Activated CD4-positive, alpha-beta T cell treated with anti-CD3 and anti-CD28 coated beads for 24 hours (primary cell): ENCODE measurements at places on chromosomes 2 and 18.

DNA sequence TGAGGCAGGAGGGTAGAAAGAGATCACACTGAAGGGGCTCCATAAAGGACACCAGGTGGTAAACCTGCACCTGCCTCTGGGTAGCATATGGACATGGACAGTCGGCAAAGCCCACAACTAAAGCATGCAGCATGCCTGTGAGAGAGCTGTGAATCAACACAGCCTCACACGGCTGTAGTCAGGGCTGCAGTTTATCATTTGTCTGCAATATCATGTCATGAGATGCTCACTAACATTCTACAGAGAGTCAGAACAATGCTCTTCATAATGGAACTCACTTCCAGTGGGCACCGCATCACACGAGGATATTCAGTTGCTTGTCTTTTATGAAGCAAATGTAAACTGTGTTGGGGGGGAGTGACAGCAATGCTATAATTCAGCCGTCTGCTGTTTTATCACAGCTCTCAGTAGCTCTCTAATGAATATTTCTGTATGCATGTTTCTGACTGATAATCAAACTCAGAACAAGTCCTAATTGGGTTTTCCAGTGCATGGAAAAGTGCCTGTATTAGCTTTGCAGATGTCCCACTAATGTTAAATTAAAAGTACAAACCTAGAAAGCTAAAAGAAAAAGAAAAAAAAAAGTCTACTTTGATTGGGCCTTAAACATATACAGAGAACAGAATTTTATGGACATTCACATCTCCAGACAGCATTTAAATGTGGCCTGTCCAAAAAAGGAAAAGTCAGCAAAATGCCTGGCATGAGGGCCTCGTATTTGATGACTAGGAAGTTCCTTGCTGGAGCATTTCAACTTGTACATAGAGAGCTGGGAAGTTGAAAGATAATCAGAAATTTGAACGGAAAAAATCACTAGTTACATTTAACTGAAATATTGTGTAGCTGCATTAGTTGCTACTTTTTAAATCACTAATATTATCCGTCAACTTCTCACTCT lies 406.1 kb upstream of the SOX11 start:
- no peak for DNase-seq

DNA sequence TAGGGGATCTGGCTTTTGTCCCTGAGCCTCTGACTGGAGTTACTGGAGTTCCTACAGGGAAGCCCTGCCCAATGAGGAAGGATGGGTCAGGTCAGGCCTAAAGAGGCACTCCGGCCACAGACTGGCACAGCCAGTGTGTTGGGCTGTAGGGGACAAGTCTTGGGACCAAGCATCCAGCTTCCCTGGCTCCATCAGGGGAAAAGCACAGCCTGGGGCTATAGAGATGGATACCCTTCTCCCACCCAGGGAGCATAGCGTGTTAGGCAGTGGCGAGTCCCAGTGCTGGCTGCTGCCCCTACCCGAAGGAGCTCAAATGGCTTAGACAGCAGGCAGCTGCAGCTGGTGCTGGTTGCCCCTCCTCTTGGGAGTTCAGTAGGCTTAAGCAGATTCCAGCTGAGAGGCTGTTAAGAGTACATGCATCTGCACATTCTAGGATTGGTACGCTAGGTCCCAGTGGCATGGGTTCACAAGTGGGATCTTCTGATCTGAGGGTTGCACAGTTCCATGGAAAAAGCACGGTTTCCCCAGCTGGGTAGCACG lies 111.4 kb downstream of the DCDC2C start:
- no peak for DNase-seq

GRCh38 chr2:106664669-106665068 lies 177.5 kb downstream of the CD8B2 start:
- no peak for DNase-seq

GRCh38 chr2:166632616-166633015 lies 138.6 kb upstream of the SCN7A start:
- DNase-seq: no peak

GRCh38 chr2:215777465-215778044 lies 235.8 kb downstream of the MREG start:
- DNase-seq: no peak

DNA sequence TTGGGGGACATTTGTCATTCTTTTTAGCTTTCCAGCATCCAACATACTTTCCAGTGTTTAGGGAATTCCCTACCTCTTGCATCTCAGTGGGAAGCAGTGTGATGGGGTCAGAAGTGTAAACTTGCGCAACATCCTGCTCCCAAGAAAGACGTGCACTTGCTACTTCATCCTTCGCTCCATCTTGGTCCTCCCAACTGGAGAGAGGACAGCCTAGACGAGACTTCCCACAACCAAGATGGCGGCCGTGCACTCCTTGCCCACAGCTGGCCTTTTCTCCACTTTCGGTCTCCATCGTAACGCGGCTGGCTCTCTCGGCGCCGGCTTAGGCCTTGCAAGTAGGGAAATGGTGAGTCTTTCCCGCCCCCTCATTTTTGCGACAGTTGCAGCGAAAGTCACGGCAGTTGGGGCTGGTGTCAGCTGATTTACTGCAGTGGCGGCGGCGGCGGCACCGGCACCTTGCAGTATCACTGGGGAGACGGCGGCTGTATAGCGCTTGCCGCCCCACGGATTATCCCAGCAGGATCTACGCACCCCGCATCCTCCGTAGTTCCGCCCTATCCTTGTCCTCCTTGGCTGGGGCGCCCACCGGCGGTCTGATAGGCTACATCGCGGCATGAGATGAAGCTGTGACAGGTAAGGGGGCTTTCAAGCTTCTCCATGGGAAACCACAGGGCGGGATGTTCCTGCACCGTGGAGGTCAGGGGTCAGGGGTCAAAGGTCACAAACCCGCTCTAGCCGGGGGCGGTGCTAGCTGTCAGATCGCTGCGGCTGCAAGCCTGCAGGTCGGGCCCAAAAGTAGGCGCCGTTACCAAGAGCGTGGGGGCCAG lies at the start of gene WDR7:
TSS of gene WDR7 (plus strand) at position 416 of the 827 bp plus-strand sequence. CDS start 21,157 bp downstream, outside the sequence.
- DNase-seq: peak; percentile 89

DNA sequence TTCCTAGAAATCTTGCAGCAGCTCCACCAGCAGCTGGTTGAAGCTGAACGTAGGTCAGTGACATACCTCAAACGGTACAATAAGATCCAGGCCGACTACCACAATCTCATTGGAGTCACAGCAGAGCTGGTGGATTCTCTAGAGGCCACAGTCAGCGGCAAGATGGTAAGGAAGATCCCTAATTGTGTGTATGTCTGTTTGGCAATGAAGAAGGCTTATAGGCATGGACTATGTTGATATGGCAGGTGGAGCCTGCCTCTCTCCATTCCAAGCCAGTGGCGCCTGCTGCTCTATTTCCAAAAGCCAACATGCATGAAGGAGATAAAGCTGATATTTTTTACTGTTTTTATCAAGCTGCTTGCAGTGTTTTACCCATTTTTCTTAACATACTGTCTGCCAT lies 36.8 kb downstream of the ARMC9 start:
- DNase-seq: no peak

- DNase-seq: no peak
Observed at GRCh38 chr2:168316073-168316440, 68.7 kb upstream of the STK39 start.

DNA sequence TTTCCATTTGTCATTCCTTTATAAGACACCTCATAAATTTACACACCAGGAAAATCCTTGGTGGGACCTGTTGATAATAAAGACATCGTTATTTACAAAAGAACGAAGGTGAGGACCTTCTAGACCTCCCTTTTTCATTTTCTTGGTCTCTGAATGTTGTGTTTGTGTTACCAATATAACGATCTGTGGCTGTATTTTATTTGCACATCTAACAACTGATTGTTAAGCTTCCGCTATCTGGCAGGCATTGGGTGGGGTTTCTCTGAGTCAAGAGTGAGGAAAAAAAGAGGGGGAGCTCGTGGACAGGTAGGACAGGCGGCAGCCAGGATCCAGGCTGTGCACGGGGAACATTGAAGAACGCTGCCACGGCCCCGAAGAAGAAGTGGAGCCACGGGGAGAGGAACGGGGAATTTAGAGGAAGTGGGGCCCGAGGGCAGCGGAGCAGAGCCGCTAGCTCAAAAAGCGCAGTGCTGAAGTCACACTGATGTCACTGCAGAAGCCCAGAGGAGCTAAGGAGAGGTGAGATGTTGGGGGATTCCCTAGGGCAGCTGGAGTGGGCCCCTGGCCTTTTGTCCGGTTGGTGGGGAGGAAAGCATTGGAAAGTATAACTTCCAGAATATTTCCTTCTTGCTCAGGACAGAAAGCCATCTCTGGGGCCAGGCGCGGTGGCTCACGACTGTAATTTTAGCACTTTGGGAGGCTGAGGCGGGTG lies 20.9 kb upstream of the DNMT3A start:
- peak; percentile 22 for DNase-seq

DNA sequence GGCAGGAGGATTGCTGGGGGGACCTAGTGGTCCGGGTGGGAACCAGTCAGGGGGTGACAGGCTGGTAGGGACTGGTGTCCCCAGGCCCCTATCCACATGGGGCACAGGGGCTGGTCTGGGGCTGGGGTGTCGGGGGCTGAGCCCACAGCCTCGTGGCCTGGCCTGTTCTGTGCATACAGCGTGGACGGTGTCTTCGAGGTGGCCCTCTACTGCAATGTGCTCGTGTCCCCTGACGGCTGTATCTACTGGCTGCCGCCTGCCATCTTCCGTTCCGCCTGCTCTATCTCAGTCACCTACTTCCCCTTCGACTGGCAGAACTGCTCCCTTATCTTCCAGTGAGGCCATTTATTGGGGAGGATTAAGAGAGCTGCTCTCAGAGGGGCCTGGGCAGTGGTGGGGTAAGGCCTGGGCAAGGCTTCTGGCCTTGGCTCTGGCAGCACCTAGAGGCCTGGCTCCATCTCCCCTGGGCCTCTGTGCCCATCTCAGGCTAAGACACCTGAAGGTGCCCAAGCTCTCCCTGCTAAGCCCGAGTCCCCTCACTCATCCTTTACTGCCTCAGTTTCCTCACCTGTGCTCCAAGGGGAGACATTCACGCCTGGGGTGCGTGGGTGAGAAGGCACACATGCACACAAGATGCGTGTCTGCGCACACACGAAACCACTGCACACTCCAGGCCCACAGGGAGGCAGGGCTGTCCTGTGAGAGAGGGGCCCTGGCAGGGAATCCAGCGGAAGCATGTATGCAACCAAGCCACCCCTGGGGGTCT lies 1.9 kb downstream of the CHRNG start:
- DNase-seq: no peak
